CD4-positive, alpha-beta T cell treated with Interleukin-2 at 100 ng/mL for 4 hours (primary cell): ENCODE measurements at places on chromosomes 12 and 14.

GRCh38 chr12:83461336-83461935 is 774.7 kb downstream of the TMTC2 start:
- no peak for DNase-seq

GRCh38 chr12:92393504-92393903 is 247.9 kb upstream of the BTG1 start:
- no peak for DNase-seq

- no peak for DNase-seq
Measured at GRCh38 chr12:79732638-79733037, 41.9 kb upstream of the PAWR start.

DNA sequence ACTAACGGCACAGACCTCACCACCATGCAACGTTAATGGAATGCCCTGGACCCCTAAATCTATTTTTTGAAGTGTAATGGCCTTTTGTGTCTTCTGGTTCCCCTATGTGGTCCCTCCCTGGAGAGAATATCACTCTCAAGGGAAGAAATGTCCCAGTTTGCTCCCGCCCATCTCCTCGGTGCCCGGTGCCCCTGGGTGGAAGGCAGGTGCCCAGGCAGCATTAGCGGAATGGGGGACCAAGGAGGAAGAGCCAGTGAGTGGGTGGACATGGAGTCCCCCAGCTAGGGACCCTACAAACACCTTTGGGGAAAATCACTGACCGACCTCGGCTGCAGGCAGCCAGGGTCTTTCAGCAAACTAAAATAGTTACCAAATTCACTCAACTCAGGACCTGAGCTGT is 212.1 kb upstream of the RTL1 start:
- DNase-seq: no peak

- no peak for DNase-seq
Measured at GRCh38 chr14:45786266-45786665, 533.3 kb upstream of the MIS18BP1 start.

- no peak for DNase-seq
Measured at GRCh38 chr12:23843958-23844357, 105.5 kb downstream of the SOX5 start.

DNA sequence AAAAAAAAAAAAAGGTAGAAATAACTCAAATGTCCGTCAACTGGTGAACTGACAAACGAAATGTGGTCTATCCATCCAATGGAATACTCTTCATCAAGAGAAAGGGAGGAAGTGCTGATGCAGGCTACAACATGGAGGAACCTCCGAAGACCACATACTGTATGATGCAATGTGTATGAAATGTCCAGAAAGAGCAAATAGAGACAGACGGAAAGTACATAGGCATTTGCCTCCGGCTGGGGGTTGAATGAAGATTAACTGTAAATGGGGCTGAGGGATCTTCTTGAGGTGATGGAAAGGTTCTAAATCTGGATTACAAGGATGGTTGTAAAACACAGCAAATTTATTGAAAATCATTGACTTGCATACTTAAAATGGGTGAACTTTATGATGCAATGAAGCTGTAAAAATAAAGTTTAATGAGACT is 35.4 kb downstream of the DLK1 start:
- no peak for DNase-seq

GRCh38 chr12:53937596-53938325 is 870 bp upstream of the HOXC13 start:
- no peak for DNase-seq

DNA sequence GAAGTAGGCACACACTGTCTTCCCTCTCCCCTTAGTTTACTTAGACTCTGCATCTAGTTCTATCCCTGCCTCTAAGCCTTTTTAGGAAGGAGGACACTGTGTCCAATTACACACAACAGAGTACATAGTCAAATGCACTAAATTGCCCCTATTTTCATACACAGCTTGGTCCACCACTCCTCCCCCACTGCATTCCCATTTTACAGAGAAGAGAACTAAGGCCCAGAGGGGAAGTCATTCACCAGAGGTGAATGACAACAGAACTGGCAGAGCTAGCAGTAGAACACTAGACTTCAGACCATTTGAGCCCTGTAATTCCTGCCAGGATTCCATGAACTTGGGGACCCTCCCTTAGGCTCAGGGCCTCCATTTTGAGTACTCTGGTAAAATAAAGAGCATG is 1.1 kb upstream of the JPH4 start:
- no peak for DNase-seq

DNA sequence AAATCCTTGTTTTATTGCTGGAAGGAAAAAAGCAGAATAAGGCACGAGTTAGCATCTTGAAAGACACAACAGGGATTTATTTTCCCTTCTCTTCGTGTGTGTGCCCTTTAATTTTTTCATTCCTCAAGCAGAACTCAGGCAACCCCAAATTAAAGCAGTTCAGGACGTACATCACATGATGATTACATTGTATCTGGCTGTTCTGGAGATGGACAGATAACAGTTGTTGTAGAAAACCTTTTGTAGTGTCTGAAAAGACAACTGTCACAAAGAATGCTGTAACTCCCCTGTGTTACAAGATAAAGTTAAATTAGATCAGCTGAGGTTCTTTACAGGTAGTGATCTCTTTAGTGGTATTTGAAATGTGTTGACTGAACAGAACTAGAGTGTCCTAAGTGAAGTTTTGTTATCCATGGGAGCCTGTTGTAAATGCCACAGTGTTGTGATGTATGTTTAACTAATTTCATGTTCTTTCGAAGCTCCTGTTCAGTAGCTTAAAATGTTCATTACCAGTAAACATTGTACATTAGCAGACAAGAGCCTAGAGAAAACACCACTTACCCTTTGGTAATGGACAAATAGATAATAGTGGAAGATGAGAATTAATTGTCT is 58.5 kb downstream of the TMTC2 start:
- no peak for DNase-seq

- no peak for DNase-seq
Measured at GRCh38 chr12:98696036-98696646, 51.1 kb downstream of the APAF1 start.

- DNase-seq: no peak
Measured at GRCh38 chr12:78321696-78322095, 491.0 kb downstream of the NAV3 start.

DNA sequence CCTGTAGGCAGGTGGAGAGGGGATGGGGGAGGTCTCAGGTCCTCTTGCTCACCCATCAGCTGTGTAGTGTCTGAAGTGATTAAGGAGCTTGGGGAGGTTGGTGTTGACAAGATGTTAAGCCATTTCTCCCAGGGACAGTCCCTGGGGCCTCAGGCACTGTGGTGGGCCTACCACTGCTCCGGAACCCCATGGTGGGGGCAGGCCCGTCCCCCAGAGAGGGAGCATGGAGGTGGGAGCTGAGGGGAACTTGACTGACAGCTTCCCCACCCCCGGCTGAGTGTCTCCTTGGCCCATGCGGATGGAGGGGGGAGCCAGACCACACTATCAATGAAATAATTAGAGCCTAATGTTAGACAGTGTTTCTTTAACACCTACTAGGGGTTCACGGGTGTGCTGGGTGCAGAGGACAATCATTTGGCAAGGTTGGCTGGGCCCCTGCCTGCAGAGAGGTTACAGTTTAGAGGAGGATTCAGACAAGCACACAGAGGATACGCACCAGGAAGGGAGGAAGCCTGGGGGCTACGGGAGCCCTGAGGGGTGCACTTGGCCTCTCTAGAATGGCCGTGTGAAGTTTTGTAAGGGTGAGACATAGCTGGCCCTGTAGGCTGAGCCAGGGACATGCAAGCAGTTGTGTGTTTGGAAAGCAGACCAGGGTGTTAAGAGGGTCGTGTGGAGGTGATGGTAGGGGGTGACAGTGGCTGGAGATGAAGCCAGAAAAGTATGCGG is 19.3 kb upstream of the KRT80 start:
- DNase-seq: no peak
